Right ventricle myocardium inferior (tissue), 1 donor: ENCODE measurements at places on chromosomes 2 and 18. TPM values are rescaled to one million over a fixed set of nuclear protein-coding genes. Genes with fewer than 3 reads are reported as not detected.
A peak's percentile ranks its signal among the peaks of the same experiment; 100 is the strongest.

- no peak for DNase-seq
Measured at GRCh38 chr2:109663721-109664120, 49.6 kb downstream of the SOWAHC start.

DNA sequence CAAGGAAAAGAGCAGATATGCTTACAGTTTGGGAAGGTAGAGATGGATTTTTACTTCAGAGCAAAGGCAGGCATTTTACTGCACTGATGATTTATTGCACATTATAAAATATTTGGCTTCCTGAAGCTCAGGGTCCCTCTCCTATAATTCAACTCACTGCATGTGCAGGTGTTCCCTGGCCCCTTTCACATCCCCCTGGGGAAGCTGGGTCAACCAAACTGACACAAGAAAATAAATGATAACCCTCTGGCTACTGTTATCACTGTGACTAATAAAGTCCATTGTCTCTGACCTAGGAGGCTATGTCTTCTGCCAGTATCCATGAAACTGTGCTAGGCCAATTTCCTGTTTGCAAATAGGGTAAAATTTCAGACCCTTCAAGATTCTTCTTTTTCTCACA, 163.1 kb downstream of the ARL6IP6 start:
- no peak for DNase-seq

GNLY gene
- total RNA-seq = 3.4 TPM

ERICH2 gene
- not detected for total RNA-seq

- DNase-seq = no peak
Measured at GRCh38 chr2:54432251-54433015, 23.7 kb upstream of the SPTBN1 start.

GRCh38 chr2:63790906-63791305, 50.8 kb upstream of the UGP2 start:
- DNase-seq = no peak

GRCh38 chr2:106147665-106148064, 46.4 kb downstream of the UXS1 start:
- DNase-seq = no peak

GRCh38 chr2:239727776-239728600, 297.2 kb downstream of the NDUFA10 start:
- DNase-seq = peak; percentile 76

GALNT5 gene
- total RNA-seq = 0.30 TPM

DNA sequence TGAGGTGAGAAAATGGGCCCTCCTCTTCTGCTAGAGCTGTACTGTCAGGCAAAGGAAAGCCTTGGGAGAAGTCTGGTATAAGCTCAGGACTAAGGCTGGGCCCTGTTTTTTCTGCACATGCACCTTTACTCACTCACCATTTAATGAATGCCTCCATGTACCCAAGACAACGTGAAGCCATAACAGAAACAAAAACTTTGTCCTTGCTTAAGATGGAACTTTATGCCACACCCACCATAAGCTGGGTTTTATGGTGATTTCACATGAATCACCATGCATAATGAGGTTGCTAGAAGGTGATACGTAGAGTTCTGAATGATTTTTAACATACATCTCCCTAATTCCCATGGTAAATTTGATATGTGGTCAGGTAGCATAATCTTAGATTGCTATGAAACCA, 63.7 kb upstream of the CYP26B1 start:
- no peak for DNase-seq

OXER1 gene
- total RNA-seq = 0.43 TPM

DNA sequence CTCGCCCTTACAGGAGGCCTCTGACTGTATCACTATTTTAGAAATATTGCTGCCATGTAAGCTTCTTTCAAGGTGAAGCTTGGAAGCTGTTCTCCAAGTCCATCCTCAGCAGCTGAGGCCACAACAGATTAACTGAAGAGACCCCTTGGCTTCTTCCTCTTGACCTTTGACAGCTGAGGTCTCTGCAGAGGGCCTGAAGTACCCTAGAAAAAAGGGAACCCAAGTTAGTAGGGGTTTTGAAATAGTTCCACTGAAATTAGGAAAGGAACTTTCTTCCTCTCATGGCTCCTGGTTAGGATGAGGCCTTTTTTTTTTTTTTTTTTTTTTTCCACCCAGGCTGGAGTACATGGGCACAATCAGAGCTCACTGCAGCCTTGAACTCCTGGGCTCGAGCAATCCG, 15.5 kb upstream of the IHH start:
- no peak for DNase-seq

GRCh38 chr2:10932345-10933151, 20.8 kb downstream of the KCNF1 start:
- no peak for DNase-seq

GRCh38 chr2:139790136-139790535, 1009.9 kb upstream of the NXPH2 start:
- no peak for DNase-seq
